NCI-H1930 (cell line): ENCODE measurements at places on chromosomes 16 and 17.

- DNase-seq, result no peak
Measured at GRCh38 chr17:42472709-42473521, 14.2 kb downstream of the ATP6V0A1 start.

- DNase-seq, result no peak
Measured at GRCh38 chr17:64599187-64599676, 62.9 kb downstream of the SMURF2 start.

- no peak for DNase-seq
Measured at GRCh38 chr16:19555938-19556771, 652 bp downstream of the VPS35L start.

DNA sequence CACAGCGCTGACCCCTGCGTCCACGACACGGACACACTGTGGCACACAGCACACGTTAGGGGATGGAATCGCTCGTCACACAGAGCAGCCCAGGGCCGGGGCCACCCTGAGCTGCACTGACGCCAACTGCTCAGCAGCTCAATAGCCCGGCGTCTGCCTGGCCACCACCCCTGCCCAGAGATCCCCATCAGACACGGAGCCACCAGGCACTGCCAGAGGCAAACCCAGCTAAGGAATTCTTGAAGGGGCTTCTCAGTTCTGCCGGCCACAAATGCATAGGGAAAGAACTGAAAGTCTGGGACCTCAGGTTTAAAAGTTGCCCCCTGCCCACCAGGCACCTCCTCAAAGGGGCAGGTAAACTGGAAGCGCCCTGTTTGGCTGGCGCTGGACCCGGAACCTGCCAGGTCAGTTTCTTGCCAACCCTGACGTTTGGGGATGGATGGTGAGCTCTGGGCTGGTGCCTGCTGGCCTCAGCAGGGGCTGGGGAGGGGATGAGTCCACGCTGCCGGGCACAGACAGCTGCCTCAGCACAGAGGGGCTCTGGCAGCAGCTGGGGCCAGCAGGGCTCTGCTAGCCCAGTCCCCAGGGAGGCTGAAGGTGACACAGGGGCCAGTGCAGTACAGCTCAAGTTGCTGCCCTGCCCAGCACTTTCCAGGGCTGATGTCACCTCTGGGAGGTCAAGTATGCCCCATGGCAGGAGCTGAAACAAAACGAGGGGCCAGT, 33.2 kb downstream of the TIMM22 start:
- no peak for DNase-seq

GRCh38 chr16:1438229-1439057, 5.9 kb downstream of the CCDC154 start:
- no peak for DNase-seq

GRCh38 chr17:76085731-76086366, 6.9 kb downstream of the ZACN start:
- DNase-seq, result no peak

GRCh38 chr17:66302761-66303626, 581 bp downstream of the PRKCA start:
- DNase-seq, result no peak

GRCh38 chr16:27102701-27103575, 36.2 kb downstream of the C16orf82 start:
- no peak for DNase-seq

DNA sequence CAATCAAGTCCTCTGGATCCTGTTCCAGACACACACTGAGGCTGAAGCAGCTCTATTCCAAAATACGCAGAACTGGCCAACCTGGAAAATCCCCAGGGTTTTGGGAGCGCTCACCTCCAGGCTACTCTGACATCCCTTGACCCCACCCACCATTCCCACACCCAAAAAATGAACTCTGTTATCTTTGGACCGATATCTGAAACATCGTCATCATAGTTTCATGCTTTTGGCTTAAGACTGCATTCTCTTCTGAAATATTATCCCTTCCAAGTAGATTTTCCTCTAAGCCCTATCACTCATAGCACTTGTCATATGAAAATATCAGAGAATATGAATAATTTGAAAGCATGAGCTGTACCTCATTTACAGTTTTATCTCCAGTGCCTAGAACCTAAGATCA, 34.7 kb downstream of the VAT1L start:
- no peak for DNase-seq

DNA sequence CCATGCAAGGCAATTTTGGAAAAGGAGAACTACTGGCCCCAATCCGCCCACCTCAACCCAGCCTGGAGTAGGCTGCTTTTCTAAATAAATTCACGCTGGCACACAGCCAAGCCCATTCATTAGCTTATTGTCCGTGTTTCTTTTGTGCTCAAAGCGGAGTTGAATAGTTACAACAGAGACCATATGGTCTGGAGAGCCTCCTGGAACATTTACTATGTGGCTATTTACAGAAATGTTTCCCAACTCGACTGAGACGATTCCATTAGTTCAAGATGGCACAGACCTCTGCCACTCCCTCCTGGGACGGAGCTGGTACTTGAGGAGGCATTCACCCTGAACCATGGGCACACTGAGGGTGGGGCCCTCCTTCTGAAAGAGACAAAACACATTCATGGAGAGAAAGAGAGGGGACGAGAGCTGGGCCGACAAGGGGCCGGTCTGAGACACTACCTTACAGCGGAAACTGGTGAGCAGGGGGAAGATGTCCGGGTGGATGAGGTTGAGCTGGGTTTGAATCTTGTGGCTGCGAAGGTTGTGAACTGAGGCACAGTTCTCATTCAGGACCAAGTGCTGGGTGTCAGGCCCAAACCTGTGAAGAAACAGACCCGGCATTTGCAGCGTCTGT, 15.7 kb downstream of the ELAC2 start:
- DNase-seq, result no peak

- no peak for DNase-seq
Measured at GRCh38 chr17:39661744-39662541, 3.2 kb upstream of the TCAP start.

GRCh38 chr17:78971756-78972506, 7.8 kb downstream of the LGALS3BP start:
- DNase-seq, result no peak

DNA sequence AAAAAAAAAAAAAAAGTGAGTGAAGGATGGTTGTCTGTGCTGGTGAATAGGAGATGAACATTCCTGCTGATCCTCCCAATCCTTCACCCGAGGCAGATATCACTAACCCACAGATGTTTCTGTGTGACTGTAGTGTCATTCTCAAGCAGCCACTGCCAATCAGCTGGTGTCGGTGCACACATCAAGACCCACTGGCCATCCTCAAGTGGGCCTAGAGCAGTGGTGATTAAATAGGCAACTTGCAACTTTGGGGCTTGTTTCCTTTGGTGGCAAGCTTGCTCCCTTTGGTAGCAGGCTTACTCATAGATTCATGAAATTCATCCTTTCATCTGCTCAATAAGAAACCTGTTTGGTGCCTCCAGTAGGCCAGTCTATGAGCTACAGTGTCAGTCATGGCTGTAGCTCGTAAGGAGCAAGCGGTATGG, 51.1 kb upstream of the LGALS9 start:
- no peak for DNase-seq

- peak; percentile 58 for DNase-seq
Measured at GRCh38 chr17:79923974-79924638, 84.9 kb upstream of the CBX4 start.

- DNase-seq, result peak; percentile 53
Measured at GRCh38 chr17:40026816-40027613, 11.8 kb downstream of the CSF3 start.

DNA sequence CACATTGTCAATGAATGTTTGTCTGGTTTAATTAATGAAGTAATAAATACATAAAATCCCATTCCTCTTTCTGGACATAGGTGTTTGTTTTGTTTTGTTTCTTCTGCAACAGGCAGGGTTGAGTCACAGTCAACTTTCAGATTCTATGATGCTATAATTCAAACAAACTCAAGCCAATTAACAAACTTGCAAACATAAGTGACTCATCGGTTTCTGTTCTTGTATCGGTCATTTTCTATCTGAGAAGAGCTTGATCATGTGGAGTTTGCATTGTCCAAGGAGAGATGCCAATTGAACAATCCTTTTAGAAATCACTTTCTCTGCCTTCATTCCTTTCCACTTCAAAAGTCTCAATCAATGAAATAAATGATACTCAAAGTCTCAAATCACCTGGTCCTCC, 294.2 kb upstream of the C16orf82 start:
- no peak for DNase-seq

GRCh38 chr17:64455993-64456885, 7.3 kb downstream of the MILR1 start:
- DNase-seq, result no peak

DNA sequence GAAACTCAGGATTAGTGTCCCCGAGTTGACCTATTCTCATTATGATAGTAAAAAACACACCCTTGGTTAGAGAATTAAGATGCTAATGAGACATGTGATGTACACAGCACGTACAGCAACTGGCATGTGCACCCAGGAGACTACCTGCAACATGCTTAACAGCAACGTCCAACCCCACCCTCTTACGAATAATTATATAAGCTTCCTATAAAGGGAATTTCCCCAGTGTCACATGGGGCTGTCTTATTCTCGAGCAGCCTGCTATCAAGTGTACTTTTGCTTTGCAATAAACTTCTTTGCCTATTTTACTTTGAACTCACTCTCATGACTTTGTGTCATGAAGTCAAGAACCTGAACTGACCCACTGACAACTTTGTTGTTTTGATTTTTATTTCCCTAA, 62.4 kb upstream of the PMFBP1 start:
- DNase-seq, result no peak

DNA sequence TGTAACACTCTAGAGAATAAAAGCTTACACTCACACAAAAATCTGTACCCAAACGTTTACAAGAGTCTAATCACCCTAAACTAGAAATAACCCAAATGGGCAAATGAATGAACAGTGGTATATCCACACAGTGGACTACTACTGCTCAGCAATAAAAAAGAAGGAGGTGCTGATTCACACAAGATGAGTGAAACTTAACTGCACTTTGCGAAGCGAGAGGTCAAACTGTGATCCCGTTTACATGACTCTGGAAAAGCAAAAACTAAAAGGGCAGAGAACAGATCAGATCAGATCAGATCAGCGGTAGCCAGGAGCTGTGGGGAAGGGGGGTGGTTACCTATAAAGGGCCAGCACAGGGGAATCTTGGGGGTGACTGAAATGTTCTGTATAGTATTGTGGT, 113.4 kb downstream of the TRIM37 start:
- no peak for DNase-seq

DNA sequence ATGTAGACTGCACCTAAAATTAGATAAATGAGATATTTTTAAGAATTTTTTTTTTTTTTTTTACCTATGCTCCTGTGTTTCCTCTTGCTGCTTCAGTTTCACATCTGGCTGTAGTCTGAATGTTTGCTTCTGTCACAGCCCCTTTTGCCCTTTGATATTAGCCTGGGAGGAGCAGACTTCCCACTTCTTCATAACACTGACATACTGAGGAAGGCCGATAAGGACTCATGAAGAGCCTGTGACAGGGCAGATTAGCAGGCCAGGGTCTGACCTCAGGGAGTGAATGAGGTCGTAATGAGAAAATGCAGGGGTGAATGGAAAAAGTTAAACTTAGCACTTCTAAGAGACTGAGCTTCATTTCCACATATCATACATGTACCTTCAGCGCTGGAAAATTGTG, at the start of gene SLFN14:
Gene SLFN14 (minus strand): TSS at position 117 of the 400 bp plus-strand sequence. CDS start 2,757 bp downstream, outside the sequence.
- DNase-seq, result no peak

DNA sequence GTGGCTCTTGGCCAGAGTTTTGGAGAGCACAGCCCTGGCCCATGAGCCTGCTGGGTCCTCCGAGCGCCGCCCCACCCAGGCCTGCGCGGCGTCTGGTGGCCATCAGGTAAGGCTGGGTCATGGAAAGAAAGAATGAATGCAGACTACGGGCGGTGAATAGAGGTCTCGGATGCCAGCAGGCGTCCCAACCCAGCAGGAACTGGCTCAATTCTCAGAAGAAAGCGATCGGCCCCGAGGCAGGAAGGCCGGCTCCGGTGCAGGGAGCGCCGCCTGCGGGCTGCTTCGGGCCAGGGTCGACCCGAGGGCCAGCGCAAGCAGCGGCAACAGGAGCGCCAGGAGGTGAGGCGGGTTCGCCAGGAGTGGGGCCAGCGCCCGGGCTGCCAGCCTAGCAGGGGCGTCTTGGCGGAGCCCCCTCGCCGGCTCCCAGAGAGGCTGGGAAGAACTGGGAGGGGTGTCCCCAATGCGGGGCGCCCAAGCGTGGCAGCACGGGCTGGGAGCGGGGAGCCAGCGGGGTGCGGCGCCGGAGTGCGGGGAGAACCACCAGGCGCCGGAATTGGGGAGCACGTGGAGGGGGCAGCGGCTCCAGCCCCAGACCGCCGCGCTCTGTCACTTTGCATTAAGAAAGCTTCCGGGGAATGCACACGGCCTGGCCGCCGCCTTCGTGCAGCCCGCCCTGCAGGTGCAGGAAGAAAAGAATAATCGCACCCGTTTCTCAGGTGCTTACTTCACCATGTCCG, 7.1 kb upstream of the TMC5 start:
- DNase-seq, result peak; percentile 38

DNA sequence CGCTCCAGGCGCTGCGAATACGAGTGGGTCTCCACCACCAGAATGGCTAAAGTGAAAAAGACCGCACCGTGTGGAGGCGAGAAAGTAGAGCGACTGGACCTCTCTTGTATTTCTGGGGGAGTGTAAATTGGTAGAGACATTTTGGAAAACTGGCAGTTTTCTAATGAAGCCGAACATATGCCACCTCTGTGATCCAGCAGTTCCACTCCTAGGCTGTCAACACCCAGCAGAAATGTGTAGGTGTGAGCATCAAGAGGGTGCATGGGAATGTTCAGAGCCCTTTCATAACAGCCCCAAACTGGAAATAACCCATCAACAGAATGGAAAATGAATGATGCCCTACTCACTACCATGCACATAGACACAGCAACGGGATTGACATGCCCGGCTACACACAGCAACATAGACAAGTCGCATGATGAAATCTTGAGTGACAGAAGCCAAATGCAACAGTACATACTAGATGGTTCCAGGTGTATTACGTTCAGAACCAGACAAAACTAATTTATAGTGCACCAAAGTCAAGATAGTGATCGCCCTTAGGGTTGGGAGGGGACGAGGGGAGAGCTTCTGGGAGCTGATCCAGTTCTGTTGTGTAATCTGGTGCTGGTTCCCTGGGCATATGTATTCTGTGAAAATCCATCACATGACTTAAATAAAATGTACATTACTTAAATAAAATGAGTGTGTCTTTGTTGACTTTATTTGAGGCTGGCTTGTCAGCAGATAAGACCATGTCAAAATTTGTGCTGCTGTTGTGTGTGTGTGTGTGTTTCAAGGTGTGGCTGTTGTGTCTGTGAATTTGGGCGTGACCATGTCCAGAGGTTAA, 877 bp upstream of the BCL7C start:
- DNase-seq, result no peak

- DNase-seq, result no peak
Measured at GRCh38 chr16:4593086-4593485, 21.6 kb downstream of the UBALD1 start.

DNA sequence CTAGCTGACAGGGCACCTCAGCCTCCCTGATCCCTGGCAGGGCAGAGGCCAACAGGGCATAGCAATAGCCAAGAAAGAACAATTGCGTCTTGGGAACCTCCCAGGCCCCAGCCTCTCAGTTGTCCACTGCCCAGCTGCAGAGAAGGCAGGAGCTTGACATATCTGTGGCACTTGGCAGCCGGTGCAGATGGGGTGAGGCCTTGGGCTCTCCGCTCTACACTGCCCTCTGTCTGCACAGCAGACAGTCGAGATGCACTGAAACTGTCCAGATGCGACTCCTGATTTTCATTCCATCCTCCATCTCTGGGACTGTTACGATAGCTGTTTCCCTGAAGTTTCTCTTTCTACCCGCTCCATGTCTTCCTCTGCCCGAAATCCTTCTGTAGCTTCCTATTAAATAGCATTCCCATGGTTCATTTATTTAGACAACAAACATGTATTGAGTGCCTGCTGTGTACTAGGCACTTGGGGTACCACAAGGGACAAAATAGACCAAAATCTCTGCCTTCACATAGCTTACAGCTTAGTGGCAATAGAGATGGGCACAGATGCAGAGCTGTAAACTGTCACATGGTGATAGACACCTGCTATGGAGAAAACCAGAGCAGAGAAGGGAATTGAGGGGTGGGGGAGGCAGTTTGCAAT, 3.3 kb downstream of the POLR3E start:
- no peak for DNase-seq
